ENCODE measurements at places on chromosomes 12 and 14. TPM values are rescaled to one million over a fixed set of nuclear protein-coding genes. Genes with fewer than 3 reads are reported as not detected.

DNA sequence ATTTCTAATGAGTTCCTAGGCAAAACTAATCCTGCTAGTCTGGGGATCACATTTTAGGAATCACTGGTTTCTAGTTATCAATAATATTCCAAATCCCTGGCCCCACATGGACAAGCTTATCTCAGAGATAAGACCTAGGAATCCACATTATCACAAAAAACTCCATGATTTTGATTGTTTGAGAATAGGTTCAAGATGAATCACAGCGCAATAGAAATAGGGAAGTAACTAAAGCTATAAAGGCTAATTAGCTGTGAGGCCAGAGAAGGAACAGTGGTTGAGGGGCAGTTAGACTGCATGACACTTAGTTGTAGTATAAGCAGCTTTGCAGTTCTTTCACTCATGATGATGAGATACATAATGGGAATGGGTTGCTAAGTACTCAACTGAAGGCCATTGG lies 13.1 kb upstream of the ATP5F1B start:
- DNase-seq = no peak
- peak overlapping the region; percentile 1 for H3K27ac ChIP-seq
- H3K27me3 ChIP-seq = no peaks in the 10 kb centered on the region
- H3K4me3 ChIP-seq = no peak overlapping the region

DNA sequence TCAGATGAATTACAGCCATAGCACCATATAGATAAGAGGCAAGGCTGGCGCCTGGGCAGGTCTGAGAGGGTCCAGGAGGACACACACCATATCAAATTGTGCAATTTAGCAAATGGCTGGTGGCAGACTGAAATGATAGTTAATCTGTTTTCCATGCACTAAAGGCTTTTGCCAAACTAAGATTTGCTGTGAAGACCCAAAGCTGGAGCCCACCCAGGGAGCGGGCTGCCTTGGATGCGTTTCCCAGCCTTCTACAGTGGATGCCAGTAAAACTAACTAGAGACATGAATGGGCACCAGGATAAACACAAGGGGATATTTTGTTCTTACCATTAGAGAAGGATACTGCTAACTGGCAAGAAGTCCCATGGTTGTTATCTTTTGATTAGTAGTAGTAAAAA lies 475.1 kb downstream of the DPF3 start:
- peaks cover 4% of the 10 kb centered on the region for H3K4me1 ChIP-seq
- H3K27me3 ChIP-seq = peaks cover 20% of the 10 kb centered on the region
- DNase-seq = no peak

DNA sequence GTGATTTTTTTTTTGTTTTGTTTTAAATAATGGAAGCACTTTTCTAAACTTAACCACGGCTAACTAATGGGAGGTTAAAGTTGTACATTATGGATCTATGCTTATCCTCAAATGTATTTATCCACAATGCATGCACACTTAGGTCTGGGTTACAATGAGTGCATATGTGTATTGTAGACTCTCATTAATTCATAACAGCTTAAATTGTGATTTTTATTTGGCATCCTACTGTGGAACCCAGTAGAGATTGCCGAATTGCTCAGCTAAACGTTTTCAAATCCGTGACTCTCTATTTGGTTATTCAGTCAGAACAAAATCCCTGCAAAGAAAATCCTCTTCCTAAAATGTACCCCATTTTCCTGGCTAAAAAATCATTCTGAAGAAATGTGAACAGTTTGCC lies 244.0 kb downstream of the SLC25A21 start:
- H3K27me3 ChIP-seq = no peaks in the 10 kb centered on the region
- H3K4me3 ChIP-seq = no peak overlapping the region
- no peak overlapping the region for H3K27ac ChIP-seq
- H3K36me3 ChIP-seq = no peaks in the 10 kb centered on the region
- no peaks in the 10 kb centered on the region for H3K4me1 ChIP-seq

DNA sequence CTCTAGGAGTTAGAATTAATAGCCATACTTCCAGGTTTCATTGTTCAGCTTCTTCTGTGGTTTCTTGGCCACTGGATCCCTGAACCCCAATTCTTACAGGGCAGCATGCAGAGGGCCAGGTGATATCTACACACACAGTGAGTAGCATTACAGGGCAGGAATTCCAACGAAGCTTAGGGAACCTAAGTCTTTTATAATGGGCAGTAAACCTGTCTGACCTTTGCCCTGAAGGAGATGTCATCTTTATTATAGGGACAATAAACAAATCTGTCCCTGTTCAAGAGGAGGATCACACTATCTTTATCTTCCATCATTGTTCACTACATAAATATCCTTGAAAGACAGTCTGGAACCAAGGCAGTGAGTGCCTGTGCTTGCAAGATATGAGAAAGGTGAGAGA lies 11.7 kb upstream of the EML5 start:
- peaks cover 4% of the 10 kb centered on the region for H3K36me3 ChIP-seq
- no peak overlapping the region for H3K4me3 ChIP-seq
- peaks cover 19% of the 10 kb centered on the region for H3K27me3 ChIP-seq
- H3K27ac ChIP-seq = no peak overlapping the region
- H3K4me1 ChIP-seq = no peaks in the 10 kb centered on the region

- no peak overlapping the region for H3K27ac ChIP-seq
Observed at GRCh38 chr12:19764408-19764807, 325.1 kb downstream of the AEBP2 start.

- no peak for DNase-seq
- H3K27me3 ChIP-seq = no peaks in the 10 kb centered on the region
- H3K36me3 ChIP-seq = no peaks in the 10 kb centered on the region
- H3K4me3 ChIP-seq = no peak overlapping the region
Observed at GRCh38 chr12:102374190-102374589, 106.2 kb downstream of the IGF1 start.

DNA sequence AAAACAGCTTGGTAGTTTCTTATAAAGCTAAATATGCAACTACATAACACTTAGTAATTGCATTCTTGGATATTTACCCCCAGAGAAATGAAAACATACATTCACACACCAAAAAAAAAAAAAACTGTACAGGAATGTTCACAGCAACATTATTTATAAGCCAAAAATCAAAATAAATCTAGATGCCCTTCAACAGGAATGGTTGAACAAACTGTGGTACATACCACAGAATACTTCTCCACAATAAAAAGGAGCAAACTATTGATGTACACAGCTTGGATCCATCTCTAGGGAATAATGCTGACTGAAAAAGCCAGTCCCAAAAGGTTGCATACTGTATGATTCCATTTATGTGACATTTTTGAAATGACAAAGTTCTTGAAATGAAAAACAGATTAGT lies 62.1 kb upstream of the SLC38A4 start:
- H3K4me1 ChIP-seq = no peaks in the 10 kb centered on the region
- no peak for DNase-seq
- H3K27me3 ChIP-seq = peaks cover 11% of the 10 kb centered on the region
- H3K36me3 ChIP-seq = no peaks in the 10 kb centered on the region
- H3K4me3 ChIP-seq = no peak overlapping the region

GRCh38 chr12:92185052-92185451 lies 39.4 kb upstream of the BTG1 start:
- H3K4me1 ChIP-seq = peaks cover 46% of the 10 kb centered on the region
- peak overlapping the region; percentile 47 for H3K27ac ChIP-seq
- peak; percentile 49 for DNase-seq
- no peak overlapping the region for H3K4me3 ChIP-seq
- no peaks in the 10 kb centered on the region for H3K36me3 ChIP-seq

CCDC175 gene
- total RNA-seq = not detected

CYP27B1 gene
- total RNA-seq = 8.2 TPM

ACOT4 gene
- total RNA-seq = 3.2 TPM

All from activated CD4-positive, alpha-beta memory T cell treated with anti-CD3 and anti-CD28 coated beads for 36 hours (primary cell).